ENCODE measurements at places on chromosomes 7 and 10.

GRCh38 chr7:90503367-90503766 lies 33.9 kb downstream of the PTTG1IP2 start:
- DNase-seq, result no peak

- peak; percentile 44 for DNase-seq
Observed at GRCh38 chr10:71435571-71436267, 39.0 kb downstream of the CDH23 start.

GRCh38 chr7:143390104-143390772 lies 9.1 kb downstream of the ZYX start:
- no peak for DNase-seq

DNA sequence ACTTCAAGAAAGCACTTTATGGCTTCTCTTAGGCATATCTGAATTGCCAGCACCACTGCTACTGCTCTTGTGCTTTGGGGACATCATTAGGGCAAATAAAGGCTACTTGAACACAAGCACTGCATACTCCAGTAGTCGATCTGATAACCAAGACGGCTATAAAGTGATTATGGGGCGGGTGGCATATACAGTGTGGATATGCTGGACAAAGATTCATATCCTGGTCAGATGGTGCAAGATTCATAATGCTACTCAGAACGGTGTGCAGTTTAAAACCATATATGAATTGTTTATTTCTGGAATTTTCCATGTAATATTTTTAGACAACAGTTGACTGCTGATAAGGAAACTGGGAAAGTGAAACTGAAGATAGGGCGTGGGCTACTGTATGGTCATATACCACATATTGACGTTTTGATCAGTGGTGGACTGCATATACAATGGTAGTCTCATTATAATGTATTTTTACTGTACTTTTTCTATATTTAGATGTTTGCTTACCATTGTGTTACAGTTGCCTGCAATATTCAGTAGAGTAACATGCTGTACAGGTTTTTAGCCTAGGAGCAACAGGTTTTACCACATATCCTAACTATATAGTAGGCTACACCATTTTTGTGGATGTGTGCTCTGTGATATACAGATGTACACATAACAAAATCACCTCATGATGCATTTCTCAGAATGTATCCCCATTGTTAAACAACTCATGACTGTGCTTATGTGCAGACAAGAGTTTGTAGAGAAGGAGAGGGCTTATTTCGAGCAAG lies 15.2 kb downstream of the ANLN start:
- no peak for DNase-seq

DNA sequence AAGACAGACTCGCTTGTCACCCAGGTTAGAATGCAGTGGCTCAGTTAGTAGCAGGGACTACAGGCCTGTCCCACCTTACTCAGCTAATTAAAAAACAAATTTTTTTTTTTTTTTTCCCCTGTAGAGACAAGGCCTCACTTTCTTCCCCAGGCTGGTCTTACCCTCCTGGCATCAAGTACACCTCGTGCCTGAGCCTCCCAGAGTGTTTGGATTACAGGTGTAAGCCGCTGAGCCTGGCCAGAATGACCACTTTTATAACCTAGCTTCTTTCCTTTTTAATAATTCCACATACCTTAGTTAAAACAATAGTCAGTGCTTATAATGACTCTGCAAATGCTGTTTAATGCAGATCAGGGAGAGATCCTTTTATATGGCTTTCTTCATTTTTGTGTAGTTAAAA lies 31.3 kb downstream of the RSBN1L start:
- no peak for DNase-seq

DNA sequence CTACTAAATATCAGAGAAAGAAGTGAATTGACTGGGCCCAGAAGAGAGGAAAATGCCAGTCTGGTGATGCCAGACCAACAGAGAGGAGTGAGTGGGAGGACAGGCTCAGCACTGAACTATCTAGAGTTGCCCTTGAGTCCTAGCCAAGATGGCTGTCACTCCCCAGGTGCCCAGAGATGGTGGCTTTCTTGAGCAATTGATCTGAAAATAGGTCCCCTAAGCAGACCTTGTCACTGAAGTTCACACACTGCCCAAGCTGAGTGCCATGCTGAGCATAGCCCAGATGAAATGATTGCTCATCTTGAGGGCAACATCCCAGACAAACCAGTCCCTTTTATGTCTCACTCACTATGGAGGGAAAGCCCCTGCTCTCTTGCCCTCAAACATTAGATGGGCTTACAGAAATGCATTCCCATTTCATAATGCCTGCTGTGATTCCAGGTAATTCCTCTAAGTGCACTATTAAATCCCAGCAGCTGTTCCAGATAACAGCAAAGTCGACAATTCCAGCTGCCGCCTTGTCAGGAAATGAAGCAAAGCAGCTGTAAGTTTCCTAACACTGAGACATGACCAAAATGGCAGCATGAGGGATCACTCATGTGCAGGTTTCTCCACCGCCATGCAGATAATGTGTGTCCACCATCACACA lies 329.4 kb downstream of the KCNMA1 start:
- DNase-seq, result no peak

DNA sequence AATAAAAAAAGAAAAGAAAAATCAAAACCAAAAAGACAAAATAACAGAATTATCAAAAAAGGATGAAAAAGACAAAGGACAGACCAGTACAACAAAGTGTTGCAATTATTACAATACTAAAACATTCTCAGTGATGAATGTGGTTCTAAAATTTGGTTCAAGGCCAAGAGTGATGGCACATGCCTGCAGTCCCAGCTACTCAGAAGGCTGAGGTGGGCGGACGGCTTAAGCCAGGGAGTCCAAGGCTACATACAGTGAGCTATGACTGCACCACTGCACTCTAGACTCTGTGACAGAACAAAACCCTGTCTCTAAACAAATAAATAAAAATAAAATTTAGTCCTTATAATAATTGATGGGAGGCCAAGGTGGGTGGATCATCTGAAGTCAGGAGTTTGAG lies 14.5 kb downstream of the BAZ1B start:
- DNase-seq, result no peak

GRCh38 chr10:851901-852300 lies 79.6 kb downstream of the LARP4B start:
- DNase-seq, result no peak

- no peak for DNase-seq
Observed at GRCh38 chr7:102285540-102286236, 980 bp upstream of the SH2B2 start.

- DNase-seq, result peak; percentile 80
Observed at GRCh38 chr7:116528008-116528789, 3.4 kb downstream of the CAV1 start.

GRCh38 chr7:128235471-128235870 lies 5.6 kb upstream of the LEP start:
- no peak for DNase-seq

GRCh38 chr7:84665339-84665738 lies 470.8 kb upstream of the SEMA3A start:
- no peak for DNase-seq

DNA sequence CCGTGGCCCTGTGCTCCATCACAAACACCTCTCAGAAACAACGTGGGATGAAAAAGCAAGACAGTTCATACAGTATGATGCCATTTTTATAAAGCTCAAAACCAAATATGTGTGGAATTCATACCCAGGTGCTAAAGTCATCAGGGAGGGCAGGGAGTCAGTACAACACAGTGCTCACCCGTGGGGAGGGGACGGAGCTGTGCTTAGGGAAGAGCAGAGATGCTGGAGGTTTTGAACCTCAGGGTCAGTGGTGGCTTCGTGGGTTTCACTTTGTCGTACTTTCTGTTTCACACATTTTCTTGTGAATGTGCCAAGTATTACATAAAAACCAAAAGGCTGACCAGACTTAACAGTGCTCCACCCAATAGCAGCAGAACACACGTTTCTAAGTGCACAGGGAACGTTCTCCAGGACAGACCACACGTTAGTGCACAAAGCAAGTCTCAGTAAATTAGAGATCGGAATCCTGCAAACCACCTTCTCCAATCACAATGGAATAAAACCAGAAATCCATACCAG lies 21.2 kb downstream of the ZMIZ2 start:
- DNase-seq, result peak; percentile 68

DNA sequence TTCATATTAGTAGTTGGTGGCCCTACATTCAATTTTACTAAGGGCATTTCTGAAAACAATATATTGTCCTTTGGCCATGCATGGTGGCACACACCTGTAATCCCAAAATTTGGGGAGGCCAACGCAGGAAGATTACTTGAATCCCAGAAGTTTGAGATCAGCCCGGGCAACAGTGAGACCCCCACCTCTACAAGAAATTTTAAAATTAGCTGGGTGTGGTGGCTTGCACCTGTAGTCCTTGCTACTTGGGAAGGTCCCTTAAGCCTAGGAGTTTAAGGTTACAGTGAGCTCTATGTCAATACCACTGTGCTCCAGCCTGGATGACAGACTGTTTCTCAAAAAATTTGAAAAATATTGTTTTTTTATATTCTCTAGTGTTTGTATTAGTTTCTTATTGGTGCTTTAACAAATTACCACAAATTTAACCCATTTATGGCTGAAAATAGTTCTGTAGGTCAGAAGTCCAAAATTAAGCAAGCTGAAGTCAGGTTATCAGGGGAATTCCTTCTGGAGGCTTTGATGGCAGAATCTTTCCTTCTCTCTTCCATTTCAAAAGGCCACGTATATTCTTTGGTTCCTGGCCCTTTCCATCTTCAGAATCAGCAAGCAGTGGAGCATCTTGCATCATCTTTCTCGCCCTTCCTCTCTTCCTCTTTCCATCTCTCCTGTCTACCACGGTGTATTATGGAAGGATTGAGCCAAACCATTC lies 12.4 kb downstream of the CBX3 start:
- no peak for DNase-seq

GRCh38 chr10:77111611-77112550 lies 525.7 kb downstream of the KCNMA1 start:
- no peak for DNase-seq

GRCh38 chr10:28130267-28130666 lies 131.4 kb upstream of the ODAD2 start:
- no peak for DNase-seq

DNA sequence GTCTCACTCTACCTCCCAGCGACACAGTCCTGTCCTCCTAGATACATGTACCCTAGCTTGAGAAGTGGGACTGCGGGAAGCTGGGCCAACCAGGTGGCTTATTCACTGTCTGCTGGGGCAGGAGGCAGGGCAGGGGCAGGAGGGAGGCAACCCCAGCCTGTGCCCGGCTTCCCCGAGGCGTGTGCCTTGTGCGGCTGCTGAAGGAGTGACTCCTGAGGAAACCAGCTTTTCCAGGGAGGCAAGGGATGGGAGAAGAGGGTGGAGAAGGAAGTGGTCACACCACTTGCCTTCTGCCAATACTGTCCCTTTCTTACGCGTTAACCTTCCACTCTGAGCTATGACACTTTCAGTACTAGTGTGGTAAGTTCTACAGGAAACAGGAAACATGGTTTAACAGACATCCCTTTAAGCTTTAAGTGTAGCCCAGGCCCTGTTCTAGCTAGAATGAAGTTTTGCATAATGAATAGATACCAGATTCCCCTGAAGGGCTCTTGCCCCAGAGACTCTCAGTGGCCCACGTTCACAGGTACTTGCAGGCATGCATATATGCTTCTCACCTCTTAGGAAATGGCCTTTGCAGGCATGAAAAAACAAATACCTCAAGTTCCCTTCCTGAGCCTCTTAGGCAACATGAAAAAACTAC lies 40.6 kb downstream of the SYPL1 start:
- no peak for DNase-seq

DNA sequence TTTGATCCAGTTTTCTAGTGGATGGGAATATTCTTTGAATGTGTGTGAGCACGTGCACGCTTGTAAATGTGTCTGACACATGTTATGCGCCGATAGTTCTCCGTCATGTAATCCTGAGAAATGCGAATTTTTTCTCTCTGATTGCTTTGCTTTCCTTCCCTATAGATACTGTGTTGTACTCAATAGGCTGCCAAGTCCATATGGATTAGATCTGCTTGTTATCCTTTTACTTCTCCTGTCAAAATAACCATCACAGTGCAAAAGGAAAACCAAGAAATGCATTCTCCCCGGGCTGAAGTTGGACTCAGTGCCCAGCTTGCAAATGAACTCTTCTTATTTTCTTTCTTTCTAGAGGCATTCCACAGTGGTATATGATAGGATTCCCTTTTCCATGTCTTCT lies 131.9 kb downstream of the KIAA1217 start:
- DNase-seq, result no peak

GRCh38 chr7:157813053-157813452 lies 476.2 kb downstream of the DNAJB6 start:
- DNase-seq, result no peak

All from right cardiac atrium (tissue), 5 donors.